ENCODE measurements at places on chromosomes 12 and 14. TPM values are rescaled to one million over a fixed set of nuclear protein-coding genes. Genes with fewer than 3 reads are reported as not detected.

The IL23A gene
- total RNA-seq, result 0.28 TPM

The CABP1 gene
- total RNA-seq, result 16.1 TPM

The EP400 gene
- total RNA-seq, result 6.8 TPM

The EMP1 gene
- 150 TPM for total RNA-seq

The SMARCC2 gene
- total RNA-seq, result 33.0 TPM

The STON2 gene
- total RNA-seq, result 0.85 TPM

The MGAT4C gene
- under 0.01 TPM for total RNA-seq

The TAS2R50 gene
- total RNA-seq, result 3.1 TPM

The PLEKHG3 gene
- 5.4 TPM for total RNA-seq

The CCDC177 gene
- total RNA-seq, result under 0.01 TPM

The TNS2 gene
- 34.7 TPM for total RNA-seq

The GLT8D2 gene
- total RNA-seq, result 14.8 TPM

The ENDOU gene
- total RNA-seq, result not detected

The RAPGEF3 gene
- total RNA-seq, result 5.1 TPM

The AKAP6 gene
- total RNA-seq, result 4.0 TPM

The MYH6 gene
- not detected for total RNA-seq

The MUCL1 gene
- not detected for total RNA-seq

The DDX55 gene
- total RNA-seq, result 20.5 TPM

The POTEG gene
- total RNA-seq, result not detected

The ISM2 gene
- 3.1 TPM for total RNA-seq
